ENCODE measurements at places on chromosomes 1 and 21.

DNA sequence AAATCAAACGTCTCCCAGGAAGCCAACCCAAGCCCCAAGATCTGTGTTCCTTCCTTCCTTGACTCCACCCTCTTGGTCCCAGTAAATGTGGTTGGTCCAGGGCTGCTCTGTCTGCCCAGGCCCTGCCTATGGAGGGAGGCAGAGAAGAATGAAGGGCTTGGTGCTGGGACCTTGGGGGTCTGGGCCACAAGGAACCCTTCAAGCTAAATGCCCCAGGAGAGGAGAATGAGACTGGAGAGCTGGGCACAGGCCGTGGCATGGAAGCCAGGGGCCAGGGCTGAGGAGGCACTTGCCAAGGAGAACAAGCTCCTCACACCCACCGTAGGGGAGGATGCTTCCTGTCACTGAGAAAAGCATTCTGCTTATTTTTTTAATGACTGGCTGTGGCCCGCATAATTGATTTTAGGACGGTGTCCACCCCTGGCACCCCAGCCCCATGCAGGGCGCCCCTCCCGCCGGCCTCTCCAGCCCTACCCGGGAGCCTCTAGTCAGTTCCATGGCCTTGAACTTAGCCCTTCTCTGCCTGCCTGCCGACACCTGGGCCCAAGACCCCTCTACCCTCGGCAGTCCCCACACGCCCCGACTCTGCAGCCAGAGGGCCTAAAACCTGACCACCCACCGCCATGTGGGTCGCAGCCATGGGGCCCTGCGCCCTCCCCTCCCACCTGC is 889 bp downstream of the CLEC20A start:
- DNase-seq, result no peak

GRCh38 chr1:169295425-169295824 is 72.2 kb downstream of the NME7 start:
- DNase-seq, result no peak

DNA sequence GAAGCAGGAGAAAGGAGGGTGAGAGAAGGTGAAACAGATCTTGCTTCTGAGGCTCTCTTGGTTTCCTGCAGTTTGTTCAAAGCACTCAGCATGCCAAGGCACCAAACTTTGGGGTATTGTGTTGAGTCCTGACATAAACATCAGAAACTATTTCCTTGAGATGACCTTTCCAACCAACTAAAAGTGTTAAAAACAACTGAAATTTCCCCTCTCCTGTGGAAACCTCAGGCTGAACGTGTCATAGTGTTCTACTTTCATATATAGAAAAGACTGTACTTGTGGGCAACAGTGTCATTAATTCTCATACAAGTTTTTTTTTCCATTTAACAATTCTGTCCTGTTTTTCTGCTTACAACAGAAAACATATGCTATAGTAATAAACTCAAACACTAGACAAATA is 6.3 kb upstream of the LYST start:
- no peak for DNase-seq

DNA sequence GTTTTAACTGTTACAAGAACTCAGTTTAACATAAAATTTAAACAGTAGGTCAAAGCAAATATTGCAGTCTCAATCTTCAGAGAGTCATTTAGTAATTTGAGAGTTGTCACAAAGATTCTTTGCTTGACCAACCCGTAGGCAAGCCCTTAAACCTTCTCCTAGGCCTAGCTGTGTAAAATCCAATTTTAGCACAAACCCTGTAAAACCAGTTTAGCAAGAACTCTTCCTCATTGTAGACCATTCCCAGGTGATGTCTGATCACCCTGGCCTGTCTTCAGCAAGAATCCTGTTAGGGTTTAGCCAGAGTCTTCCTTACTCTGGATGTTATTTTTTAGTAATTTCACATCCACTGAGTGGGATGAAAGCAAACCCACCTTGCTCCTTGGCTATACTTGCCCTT is 30.1 kb downstream of the LRIG2 start:
- no peak for DNase-seq

DNA sequence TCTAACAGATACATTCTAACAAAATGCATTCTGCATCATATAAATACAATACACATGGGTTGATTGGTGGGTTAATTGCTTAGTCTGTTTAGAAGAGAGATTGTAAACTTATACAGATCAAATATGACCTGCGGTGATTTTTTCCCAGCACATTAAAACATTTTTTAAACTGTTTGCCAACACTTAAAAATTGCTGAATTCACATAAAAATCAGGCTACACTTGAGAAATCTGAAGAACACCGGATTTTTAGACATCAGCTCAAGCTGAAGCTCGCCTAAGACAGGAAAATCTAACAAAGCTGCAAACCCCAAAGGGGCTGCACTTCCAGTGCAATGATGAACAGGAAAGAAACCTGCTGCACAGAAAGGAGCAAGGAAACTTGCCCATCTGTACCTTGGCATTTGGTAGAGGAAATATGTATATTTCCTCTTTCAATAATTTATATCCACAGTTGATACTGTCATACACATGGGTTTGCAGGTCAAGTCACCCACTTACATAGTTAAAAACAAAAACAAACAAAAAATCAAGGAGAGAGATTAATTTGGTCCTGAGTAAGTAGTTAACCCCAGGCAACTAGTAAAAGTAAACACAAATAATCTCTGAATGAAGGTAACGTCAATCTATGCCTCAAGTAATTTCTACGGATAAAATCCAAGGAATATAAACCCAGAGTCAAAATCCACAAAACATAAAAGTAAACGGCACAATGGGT is 30.4 kb upstream of the JAK1 start:
- DNase-seq, result no peak

- no peak for DNase-seq
These were observed 26.3 kb downstream of the LRRC52 start for GRCh38 chr1:165570078-165570477.

- DNase-seq, result no peak
These were observed 110.5 kb downstream of the CNIH3 start for GRCh38 chr1:224726441-224727182.

GRCh38 chr1:62240651-62241370 is 46.2 kb downstream of the L1TD1 start:
- DNase-seq, result no peak

GRCh38 chr1:102420034-102420433 is 423.3 kb upstream of the OLFM3 start:
- DNase-seq, result no peak

DNA sequence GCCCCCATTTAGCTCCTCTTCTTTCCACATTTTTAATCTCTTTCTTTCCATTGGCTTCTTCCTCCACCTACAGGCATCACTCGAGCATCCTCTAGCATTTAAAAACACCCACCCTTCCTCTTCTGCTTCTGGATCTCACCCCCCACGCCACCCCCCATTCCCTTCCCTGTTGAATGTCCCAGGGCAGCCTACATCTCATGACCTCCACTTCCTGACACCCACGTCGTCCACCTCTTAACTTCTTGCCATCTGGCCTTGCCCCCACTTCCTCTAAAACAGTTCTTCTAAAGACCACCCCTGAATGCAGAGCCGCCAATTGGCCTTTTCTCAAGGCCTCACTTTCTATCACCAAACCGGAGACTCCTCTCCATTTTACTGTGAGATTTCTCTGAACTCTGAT is 6.1 kb upstream of the ETNK2 start:
- no peak for DNase-seq

GRCh38 chr1:161198194-161198896 is 509 bp downstream of the ADAMTS4 start:
- no peak for DNase-seq

- DNase-seq, result no peak
These were observed 513.4 kb downstream of the KCNT2 start for GRCh38 chr1:196094821-196095220.

DNA sequence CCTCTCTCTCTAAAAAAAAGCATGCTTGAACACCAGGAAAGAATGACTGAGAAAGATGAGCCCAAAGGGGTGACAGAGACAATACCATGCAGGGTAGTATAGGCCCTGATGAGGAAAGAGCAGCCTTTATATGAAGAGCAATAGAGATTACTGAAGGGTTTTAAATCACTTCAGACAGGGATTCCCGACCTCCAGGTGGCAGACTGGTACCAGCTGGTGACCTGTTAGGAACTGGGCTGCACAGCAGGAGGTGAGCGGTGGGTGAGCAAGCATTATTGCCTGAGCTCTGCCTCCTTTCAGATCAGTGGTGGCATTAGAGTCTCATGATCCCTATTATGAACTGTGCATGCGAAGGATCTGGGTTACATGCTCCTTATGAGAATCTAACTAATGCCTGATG is 30.8 kb upstream of the GTF2B start:
- no peak for DNase-seq

DNA sequence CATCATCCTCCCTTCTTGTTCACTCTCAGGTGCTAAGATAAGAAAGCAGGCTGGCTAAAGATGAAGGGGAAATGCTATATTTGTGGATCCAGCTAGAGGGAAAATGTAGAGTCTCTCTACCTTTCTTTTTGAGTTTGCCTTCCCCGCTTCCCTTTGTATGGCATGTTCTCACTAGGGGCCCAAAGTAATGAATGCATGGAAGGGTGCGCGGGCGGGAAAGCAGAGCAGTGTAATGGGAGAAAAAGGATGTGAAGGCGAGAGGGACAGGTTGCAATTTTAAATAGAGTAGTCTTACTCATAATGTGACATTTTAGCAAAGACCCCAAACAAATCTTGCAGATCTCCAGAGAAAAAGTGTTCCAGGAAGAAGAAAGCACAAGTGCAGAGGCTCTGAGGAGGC is 105.1 kb upstream of the ATP1B1 start:
- no peak for DNase-seq

DNA sequence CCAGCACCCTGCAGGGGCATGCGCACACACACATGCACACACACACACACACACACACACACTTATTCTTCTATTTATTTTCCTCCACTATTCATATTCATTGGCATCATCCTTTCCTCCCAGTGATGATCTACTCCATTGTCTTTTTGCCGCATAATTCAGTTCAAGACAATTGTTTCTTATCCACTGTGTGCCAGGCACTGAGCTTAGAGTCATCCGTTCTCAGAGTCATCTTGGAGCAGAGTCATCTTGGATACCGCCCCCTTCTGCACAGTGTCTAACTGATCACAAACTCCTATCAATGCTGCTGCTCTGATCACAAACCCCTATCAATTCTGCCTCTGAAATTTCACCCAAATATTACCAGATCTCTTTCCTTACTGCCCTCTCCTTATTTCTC is 102.8 kb upstream of the PROX1 start:
- no peak for DNase-seq

All from stimulated activated CD4-positive, alpha-beta T cell treated with anti-CD3 and anti-CD28 coated beads, Interleukin-1b, Interleukin-23, amount 100 ng/mL, for 24 hours (primary cell).